ENCODE measurements at places on chromosomes 1 and 21.

GRCh38 chr21:45940091-45940490 is 41.5 kb upstream of the COL6A1 start:
- H3K4me1 ChIP-seq, result no peaks in the 10 kb centered on the region
- no peak for DNase-seq
- no peak overlapping the region for H3K4me3 ChIP-seq
- no peaks in the 10 kb centered on the region for H3K36me3 ChIP-seq

DNA sequence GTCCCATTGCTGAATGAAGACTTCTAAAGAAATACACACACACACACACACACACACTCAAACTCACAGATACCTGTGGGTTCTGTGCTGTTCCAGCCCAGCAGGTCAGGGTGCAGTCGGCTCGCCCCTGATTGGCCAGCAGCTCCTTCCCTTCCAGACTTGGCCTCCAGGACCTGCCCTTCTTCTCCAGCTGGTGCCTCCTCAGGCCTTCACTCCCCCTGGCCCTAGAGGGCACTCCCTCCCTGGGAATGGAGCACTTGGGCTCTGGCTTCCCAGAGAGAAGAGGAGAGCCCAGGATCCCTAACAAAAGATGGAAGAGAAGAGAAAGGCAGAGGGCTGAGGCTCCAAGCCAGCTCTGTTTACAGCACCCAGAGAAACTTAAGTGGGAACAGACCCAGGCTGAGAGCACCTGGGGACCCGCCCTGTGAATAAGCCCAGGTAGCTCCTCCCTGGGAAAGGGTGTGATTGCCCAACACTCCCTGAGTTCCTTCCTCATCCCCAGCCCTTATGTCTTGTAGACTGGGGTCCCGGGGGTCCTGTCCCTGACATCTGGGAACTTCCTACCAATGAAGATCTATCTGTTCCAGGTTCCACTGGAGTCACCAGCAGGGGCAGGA is at the start of gene PGLYRP3:
Gene PGLYRP3, minus strand, starts transcription at position 383 of the 617 bp plus-strand sequence. CDS start 2,287 bp downstream, outside the sequence.
- no peak for DNase-seq
- H3K27ac ChIP-seq, result no peak within 1 kb of the TSS
- no peaks in the 10 kb centered on the region for H3K36me3 ChIP-seq
- H3K27me3 ChIP-seq, result no peaks in the 10 kb centered on the region
- H3K4me1 ChIP-seq, result no peaks in the 10 kb centered on the region
- H3K4me3 ChIP-seq, result no peak within 1 kb of the TSS

DNA sequence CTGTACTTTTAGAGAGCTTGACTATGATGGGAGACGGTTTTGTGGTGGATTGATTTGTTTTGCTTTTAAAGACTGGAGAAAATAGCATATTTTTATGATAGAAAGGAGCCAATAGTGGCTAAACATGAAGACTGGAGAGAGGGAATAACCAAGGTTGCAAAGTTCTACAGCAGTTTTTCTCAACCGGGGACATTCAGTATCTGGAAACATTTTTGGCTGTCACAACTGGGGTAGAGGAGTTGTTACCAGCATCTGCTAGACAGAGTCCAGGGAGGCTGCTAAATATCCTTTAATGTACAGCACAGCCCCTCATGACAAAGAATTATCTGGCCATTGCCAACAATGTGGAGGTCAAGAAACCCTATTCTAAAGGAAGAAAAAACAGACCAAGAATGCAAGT is 38.4 kb upstream of the RAP1A start:
- no peak overlapping the region for H3K4me3 ChIP-seq
- no peaks in the 10 kb centered on the region for H3K4me1 ChIP-seq

- H3K27me3 ChIP-seq, result no peaks in the 10 kb centered on the region
- H3K4me1 ChIP-seq, result no peaks in the 10 kb centered on the region
- DNase-seq, result peak; percentile 10
- H3K36me3 ChIP-seq, result no peaks in the 10 kb centered on the region
Observed at GRCh38 chr1:183346276-183346732, 71.9 kb downstream of the NMNAT2 start.

- no peak overlapping the region for H3K4me3 ChIP-seq
- no peak overlapping the region for H3K27ac ChIP-seq
- H3K36me3 ChIP-seq, result no peaks in the 10 kb centered on the region
Observed at GRCh38 chr1:22431965-22432364, 19.7 kb upstream of the ZBTB40 start.

DNA sequence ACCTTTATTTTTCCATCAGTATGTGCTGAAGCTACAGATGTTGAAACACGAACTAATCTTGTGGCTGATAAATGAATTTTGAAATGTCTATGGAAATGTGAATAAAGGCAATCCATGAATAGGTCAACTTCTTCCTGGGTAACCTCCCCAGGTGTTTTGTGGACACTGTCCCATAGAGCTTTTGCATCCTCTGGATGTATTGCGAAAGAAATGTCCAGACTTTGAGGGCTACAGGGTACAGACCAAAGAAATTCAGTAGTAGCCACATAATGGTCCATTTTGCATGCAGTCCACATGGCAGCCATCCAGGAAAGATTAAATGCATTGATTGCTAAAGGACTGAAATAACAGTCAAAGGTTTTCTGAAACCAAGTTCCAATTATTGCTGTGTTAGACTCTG is 21.5 kb upstream of the DARS2 start:
- H3K27me3 ChIP-seq, result no peaks in the 10 kb centered on the region
- no peak overlapping the region for H3K27ac ChIP-seq
- peaks cover 12% of the 10 kb centered on the region for H3K36me3 ChIP-seq
- H3K4me3 ChIP-seq, result no peak overlapping the region
- DNase-seq, result no peak
- H3K4me1 ChIP-seq, result no peaks in the 10 kb centered on the region

Data from MM.1S (cell line).